ENCODE measurements at places on chromosomes 6 and 20.
A peak's percentile ranks its signal among the peaks of the same experiment; 100 is the strongest.

DNA sequence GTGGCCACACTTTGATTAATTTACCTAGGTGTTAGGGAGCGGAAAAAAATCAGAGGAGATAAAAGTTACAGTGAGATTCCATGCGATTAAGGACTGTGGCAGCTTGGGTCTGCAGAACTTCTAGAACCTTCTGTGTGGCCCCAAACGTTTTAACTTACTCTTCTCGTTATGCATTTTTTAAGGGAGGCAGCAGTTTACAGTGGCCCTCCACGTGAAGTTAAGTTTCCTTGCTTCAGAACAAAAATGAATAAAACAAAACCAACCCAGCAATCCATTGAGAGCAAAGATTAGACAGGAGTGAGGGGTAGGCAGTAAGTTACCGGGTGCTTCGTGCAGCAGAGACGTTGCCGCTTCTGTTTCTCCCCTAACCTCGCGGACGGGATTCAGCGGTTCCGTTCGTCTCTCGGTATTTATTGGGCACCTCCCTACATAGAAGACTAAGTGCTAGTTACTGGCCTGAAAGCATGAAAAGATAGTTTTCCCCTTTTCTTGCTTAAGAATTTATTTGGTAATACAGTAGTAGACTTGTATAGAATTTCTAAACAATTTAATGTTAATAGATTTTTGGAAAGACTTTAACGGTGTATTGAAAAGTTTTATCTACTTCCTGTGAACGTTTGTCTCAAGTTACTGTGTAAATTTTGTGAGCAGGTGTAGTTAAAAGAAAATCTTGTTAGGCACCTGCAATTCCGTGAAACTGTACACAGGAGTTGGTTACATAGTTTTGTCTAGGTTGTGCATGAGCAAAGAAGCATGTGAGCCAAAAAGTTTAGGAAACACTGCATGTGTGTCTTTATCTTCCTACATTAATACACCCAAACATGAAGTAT lies 1.1 kb downstream of the BAG2 start:
- DNase-seq: no peak

DNA sequence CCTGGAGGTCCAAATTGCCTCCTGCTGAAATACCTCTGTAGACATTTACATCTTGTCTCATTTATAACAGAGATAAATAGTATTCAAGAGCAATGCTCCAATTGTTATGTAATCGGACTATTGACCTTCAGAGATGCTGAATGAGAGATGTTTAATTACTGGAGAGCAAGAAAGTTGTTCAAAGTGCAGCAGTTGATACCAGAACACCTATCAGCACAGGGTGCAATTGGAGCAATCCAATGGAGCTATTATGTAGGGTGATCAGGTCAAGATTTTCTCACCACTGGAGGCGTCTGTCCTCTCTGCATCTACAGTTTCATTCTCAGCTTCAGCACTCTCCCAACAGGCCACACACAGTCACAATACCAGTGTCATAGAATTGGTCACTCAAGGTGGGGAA lies 19.5 kb upstream of the TMX4 start:
- DNase-seq: no peak

GRCh38 chr20:17024513-17025119 lies 202.2 kb upstream of the PCSK2 start:
- DNase-seq: peak; percentile 24

DNA sequence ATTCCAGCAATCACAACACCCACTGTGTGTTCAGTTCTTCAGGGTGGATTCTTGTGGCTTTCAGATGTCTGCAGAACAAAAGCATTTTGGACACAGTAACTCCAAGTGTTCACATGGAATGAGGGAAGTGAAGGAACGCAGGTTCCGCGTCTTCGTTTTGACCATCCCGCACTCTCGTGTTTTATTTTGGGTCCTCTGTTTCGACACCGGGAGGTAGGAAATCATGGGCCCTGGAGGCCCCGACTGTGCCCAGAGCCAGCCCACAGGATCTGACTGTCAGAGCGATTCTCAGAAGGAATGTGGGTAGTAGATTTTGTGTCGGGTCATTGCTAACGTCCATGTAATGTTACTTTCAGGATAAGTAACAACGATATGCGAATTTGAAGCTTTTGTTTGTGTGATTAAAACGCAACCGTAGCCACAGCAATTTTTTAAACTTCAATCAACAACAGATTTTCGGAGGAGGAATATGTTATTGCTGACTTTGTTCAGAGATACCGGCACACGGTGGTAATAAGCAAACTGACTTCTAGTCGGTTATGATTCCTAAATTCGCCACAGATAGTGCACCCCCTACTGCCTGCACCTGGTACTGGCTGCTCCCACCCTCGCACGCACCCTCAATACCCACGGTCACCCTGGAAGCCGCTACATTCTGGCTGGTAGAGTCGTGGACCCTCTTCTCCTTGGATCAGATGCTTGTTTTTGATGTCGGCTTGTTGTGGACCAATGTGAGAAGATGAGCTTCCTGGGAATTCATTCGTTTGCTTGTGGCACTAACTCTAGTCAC lies 10.5 kb downstream of the NPEPL1 start:
- no peak for DNase-seq

GRCh38 chr20:44838521-44838920 lies 28.2 kb upstream of the RIMS4 start:
- no peak for DNase-seq

- DNase-seq: no peak
Observed at GRCh38 chr20:17867131-17867925, 101.3 kb downstream of the SNX5 start.

- DNase-seq: peak; percentile 27
Observed at GRCh38 chr6:39791850-39792539, at the start of gene DAAM2. Gene DAAM2 (plus strand): TSS chr6:39792376. CDS start chr6:39856303, 63,927 bp downstream.

DNA sequence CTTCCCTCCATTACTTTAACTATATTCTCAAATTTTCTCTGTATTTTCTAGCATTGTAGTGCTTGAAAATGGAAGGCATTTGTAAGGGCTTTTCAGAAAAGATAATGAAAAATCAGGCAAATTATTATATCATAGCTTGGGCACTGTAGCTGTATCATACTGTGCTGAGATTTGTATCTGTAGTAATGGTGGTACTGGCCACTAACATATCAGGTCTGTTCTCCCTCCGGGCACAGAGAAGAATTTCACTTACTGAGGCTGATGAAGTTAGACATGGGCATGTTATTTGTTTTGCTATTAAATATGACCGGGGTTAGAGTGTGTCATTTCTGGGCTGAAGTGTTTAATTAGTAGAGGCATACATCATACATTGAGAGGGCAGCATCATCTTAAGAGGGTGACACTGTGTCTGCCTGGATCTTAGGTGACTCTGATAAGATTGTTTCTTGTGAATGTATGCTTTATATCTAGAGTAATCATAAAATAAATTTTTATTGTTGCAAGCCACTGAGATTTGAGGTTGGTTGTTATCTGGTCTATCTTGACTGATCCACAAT lies 1395.9 kb downstream of the EPHA7 start:
- DNase-seq: no peak

GRCh38 chr6:150102750-150103270 lies 33.9 kb upstream of the ULBP3 start:
- no peak for DNase-seq

- DNase-seq: no peak
Observed at GRCh38 chr6:24797596-24798216, 1.0 kb downstream of the ARMH2 start.

DNA sequence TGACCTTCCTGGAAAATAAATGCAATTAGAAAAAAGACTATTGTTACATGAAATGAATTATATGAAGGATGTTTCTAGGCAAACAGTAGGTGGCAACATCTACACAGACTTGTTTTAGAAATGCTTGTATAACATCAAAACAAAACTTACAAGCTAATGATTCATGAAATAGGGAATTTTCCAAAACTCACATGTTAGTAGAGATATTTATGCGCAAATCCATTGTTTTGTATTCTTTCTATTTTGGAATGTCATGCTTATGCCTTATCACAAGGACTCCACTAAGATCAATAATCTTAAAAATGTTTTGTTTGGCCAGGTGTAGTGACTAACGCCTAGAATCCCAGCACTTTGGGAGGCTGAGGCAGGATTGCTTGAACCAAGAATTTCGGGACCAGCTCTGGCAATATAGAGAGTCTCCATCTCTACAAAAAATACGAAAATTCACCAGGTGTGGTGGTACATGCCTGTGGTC lies 32.3 kb upstream of the LGSN start:
- DNase-seq: no peak

GRCh38 chr20:33009214-33010132 lies 2.0 kb downstream of the BPIFB2 start:
- DNase-seq: no peak

- no peak for DNase-seq
Observed at GRCh38 chr20:59948828-59949720, 8.9 kb downstream of the FAM217B start.

GRCh38 chr6:7723041-7723447 lies 2.9 kb upstream of the BMP6 start:
- DNase-seq: no peak

GRCh38 chr20:4366076-4366475 lies 350.7 kb upstream of the RNF24 start:
- DNase-seq: no peak
